ENCODE measurements at places on chromosomes 6 and 20.

DNA sequence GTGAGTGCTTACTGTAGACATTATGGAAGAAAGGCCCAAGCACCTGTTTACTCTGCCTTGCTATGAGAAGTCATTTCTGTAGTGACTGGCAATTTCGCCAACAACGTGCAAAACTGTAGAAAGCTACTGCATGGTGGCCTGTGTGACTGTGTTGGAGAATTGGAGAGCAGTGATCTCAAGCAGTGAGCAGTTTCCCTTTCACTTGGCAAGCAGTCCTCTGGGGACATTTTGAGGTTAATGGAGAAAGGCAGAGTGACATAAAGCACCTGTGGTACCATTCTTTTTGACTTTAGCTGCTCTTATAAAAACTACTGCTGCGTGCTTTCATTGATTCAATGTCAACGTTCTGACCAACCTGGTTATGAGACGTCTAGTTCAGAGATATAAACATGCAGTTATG is 382.6 kb upstream of the JAG1 start:
- no peak for DNase-seq

DNA sequence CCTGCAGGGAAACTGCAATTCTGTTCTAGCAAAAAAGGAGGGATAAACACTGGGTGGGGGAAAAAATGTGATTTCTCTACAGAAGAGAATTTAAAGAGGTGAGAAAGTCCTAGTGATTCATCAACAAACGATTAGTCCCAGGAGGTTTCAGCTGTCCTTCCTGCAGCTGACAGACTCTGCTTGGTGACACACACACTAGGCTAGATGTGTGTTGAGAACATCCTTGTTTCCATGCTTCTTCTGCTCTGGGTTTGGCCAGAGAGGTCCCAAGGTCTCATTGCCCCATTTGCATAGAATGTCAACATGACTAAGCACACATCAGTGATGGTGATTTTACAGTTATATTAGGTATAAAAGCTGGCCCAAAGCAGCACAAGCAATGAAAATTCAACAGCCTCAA is 258.3 kb downstream of the NFATC2 start:
- no peak for DNase-seq

DNA sequence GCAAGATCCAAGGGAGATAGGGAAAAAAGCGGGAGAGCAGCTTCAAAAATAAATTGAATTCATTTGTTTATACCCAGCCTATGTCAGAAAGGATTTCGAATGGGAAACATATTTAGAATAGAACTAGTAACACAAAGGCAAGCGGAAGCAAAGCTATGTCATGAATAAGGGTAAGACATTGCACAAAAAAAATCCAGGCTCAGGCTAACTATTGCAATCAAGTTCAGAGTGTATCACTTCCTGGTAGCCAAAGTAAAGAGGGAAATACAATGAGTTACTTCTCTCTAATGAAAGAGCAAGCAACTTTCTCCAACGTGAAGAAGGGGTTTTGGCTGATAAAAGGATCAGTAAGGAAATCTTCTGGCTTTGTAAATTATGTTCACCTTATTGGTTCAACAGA is 212.8 kb downstream of the ZMYND8 start:
- DNase-seq = no peak

DNA sequence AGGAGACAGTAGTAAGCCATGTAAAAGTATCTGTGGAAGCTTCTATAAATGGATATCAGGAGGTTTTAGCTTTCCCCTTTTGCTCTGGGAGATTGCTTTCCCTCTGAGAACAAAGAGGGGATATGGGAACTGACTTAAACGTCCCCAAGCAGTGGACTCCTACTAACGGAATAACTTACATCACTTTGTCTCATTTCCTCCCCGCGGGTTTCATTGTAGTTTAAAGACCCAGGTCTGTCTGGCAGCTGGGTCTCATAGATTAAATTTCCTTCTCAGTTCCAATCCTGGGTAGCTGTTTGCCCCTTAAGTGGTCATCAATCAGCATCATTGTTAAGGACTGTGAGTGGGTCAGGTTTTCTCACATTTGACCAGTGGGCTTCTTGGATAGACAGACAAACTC is 68.7 kb downstream of the PLAGL1 start:
- no peak for DNase-seq

GRCh38 chr6:38644951-38645350 is 5.2 kb upstream of the BTBD9 start:
- DNase-seq = no peak

DNA sequence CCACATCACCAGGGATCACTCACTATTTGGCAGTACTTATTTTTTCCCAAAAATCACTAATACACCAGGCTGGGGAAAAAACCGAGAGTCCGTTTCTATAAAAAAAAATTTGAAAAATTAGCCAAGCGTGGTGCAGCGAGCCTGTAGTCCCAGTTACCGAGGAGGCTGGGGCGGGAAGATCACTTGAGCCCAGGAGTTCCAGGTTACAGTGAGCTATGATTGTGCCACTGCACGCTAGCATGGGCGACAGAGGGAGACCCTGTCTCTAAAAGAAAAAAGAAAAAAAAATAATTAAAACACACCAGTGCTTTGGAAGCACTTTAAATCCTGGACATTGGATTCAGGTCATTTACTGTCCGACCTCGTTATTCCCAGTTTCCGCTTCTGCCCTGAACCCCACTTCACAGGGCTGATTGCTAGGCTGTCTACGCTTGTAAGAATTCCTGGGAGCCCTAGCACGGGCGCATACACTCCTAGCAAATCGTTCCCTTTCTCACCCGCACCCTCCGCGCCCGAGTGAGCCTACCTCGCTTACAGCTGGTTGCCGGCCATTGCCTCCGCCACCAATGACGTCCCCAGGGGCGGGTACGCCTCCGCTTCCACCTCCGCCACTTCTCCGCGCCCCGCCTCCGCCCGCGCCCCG is at the start of gene TPMT:
TPMT (minus strand) TSS at position 571 of the 643 bp plus-strand sequence. CDS start 5,950 bp downstream, outside the sequence.
- DNase-seq = no peak

DNA sequence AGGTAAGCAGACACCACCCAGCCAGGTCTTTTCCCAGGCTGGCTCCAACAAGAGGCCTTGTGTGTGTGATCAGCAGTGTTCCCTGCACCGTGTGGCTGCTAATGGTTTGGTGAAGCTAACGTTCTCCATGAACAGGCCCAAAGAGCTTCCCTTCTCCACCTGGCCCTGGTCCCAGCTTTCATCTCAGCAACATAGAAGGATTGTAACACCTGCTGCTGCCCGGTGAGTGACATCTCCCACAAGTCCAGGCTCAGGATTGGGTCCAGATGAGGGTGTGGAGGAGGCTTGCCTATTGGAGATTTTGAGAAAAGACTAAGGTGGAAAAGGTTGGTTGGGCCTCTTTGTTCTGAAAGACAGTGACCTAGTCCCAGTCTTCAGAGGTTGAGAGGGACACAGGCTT is 89.6 kb downstream of the TMEM242 start:
- no peak for DNase-seq

DNA sequence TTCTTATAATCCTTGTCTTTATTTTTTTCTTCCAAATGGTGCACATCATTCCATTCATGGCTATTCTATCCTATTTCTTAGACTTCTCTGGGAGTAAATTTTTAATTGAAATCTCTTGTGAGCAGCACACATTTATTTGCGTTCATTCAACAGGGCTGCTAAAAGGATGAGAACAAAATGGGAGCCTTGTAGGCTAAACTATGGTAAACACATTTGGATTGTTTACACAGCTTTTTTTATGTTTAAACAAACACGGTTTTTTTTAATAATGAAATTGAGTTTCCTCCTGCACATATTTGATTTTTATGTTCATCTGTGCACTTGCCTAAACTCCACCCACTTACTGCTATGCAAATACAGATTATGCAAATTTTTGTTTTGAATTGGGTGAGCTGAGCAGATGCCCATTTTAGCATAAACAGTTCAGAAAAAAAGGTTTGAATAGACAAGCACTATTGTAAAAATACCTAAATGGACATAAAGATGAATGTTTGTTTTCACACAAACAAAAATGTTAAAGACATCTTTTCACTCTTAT is 92.0 kb downstream of the OLIG3 start:
- DNase-seq = no peak

GRCh38 chr6:137216106-137216505 is 3.1 kb downstream of the IFNGR1 start:
- no peak for DNase-seq

DNA sequence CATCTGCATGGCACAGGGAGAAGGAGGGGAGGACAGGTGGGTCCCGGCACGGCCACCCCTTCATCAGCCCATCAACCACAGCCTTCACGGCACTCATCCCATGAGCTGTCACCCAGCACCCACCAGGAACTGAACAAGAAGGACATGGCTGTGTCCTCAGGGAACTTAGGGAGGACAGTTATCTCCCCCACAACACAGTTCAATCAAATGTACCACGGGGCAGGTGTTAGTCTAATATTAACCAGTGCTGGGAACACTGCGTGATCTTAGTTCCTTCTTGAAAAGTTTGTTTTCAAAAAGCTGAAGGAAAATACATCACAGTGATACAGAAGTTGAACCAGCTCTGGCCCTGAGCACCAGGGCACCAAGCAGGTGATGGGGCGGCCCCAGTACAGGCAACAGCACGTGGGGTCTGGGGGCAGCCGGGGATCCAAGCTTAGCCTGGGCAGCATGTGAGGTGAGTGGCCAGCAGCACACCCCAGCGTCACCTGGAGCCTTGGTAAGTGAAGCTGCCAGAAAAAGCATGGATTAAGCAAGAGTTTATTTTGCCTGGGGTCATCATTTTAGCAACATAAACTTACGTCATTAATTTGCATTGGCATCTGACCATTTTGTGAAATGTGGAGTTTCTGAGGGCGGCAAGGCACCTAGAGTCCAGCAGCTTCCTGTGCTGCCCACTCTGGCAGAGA is 35.5 kb upstream of the AFDN start:
- DNase-seq = peak; percentile 23

DNA sequence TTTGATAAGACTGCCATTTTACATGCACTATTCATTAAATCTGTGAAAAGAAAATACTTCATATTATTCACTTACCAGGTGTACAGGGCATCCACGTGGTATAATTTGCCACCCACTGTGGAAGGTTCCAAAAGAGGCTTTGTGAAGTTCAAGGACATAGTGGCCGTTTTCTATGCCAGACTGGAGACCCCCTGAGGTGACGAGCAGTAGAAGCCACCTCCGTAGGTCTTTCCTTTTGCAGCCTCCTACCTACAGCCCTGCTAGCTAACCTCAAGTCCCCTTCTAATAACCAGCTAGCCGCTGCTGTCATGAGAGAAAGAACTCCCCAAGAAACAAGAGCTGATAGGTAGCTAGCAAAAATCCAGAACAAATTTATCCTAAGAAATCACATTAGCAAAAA is 110.5 kb downstream of the ARHGAP18 start:
- no peak for DNase-seq

DNA sequence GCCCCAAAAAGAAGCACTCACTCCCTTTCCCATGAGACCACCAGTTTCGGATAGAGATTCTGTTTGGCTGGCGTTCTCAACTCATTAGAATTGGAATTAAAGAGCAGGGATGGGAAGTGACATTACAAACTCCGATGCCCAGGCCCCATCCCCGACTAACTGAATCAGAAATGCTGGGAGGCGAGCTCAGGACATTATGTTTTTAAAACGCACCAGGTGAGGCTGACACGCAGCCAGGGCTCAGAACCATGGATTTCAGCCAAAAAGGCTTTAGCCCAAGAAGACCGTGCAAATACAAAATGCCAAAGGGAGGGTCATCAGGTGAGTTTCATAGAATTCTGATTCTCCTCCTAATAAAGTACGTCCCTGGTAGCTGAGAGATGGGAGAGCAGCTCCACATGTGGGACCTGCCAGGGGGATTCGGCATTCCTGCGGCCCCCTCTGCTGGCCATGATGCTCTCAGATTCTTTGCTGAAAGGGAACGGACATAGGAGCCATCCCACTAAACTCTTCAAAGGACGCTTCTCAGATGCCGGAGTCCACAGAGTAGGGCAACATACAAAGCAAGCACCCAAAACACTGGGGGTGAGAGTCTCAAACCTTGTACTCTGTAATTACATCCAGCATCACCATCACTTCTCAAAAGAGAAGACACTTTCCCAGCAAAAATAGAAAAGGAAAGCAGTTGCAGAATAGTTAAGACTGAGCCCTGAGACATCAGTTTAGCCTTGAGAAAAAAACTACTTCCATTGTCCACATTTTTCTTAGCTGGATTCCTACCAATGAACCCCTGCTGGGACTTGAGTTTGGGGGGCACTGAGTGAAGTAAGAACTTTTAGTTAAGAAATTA is 205.2 kb downstream of the BMP7 start:
- no peak for DNase-seq

- no peak for DNase-seq
Measured at GRCh38 chr20:58903614-58904013, 51.1 kb downstream of the GNAS start.

DNA sequence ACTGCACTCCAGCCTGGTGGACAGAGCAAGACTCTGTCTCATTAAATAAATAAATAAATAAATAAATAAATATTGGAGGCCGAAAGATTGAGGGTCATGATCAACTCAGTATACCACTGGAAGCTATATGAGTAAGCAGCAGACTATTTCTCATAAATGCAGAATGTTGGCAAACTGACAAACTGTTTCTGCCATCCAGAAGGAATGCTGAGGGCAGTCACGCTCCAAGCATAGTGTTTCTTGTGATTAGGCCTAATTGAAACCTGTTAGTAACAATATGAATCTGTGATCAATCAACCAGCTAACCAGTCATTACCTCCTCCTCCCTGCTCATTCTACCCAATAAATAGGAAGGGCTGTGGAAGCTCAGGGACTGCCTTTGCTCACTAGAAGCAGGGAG is 15.2 kb upstream of the KCNK15 start:
- DNase-seq = peak; percentile 87

- no peak for DNase-seq
Measured at GRCh38 chr20:57481281-57481711, 43.6 kb downstream of the CTCFL start.

DNA sequence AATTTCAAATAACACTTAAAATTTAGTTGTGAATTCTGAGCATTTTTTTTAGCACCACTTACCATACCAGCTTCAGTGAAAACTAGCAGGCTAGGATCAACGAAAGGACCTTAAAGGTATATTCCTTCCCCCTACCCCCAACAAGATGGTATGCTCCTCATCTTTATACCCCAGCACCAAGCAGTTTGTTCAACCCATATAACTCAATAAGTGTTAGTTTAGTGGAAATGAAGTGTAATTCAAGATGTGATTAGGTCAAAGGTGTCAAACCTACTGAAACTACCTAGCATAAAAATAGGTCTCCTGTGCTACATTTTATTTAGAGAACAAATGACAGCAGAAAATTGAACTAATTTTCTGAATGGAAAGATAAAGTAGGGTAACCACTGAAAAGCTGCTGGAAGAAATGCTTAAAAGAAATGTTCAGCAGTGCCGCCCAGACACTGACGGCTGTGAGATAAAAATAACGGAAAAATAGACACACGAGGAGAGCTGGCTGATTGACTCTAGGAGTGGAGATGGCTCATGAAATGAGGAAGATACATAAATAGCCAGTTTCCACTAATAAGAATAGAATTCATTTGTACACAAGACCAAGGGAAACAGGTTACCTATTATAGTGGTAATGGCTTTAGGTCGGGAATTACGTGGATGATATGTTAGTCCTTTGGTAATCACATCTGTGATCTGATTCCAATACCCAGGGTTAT is 94.8 kb downstream of the IPCEF1 start:
- no peak for DNase-seq

- DNase-seq = no peak
Measured at GRCh38 chr20:20690676-20691476, 21.6 kb downstream of the RALGAPA2 start.

Data from kidney epithelial cell (primary cell).